ENCODE measurements at places on chromosomes 12 and 14. TPM values are rescaled to one million over a fixed set of nuclear protein-coding genes. Genes with fewer than 3 reads are reported as not detected.

The HOXC4 gene
- 1.2 TPM for total RNA-seq

The NFATC4 gene
- 76.4 TPM for total RNA-seq

The CCDC85C gene
- 5.0 TPM for total RNA-seq

The LTB4R gene
- total RNA-seq: 2.7 TPM

The TBX5 gene
- 2.0 TPM for total RNA-seq

The CNOT2 gene
- 140 TPM for total RNA-seq

The RNASE3 gene
- total RNA-seq: not detected

The C12orf76 gene
- total RNA-seq: 24.8 TPM

The ACVRL1 gene
- 31.9 TPM for total RNA-seq

The CLEC4D gene
- total RNA-seq: not detected

The ASB2 gene
- total RNA-seq: 0.52 TPM

The UNC79 gene
- total RNA-seq: 0.33 TPM

The TROAP gene
- 3.4 TPM for total RNA-seq

The KLRD1 gene
- total RNA-seq: 0.50 TPM

The PMCH gene
- total RNA-seq: 0.30 TPM

The RPGRIP1 gene
- total RNA-seq: not detected

The LEMD3 gene
- 21.8 TPM for total RNA-seq

The ALDH1L2 gene
- total RNA-seq: 58.2 TPM

The FOXJ2 gene
- 8.3 TPM for total RNA-seq

The LHX5 gene
- total RNA-seq: not detected

The WNT1 gene
- not detected for total RNA-seq

The STRAP gene
- total RNA-seq: 99.1 TPM

The UNC119B gene
- total RNA-seq: 44.3 TPM

The GRIN2B gene
- not detected for total RNA-seq

The HOMEZ gene
- 4.2 TPM for total RNA-seq

The PLA2G1B gene
- not detected for total RNA-seq

The TMTC3 gene
- 67.6 TPM for total RNA-seq

The WIF1 gene
- not detected for total RNA-seq

The HOXC11 gene
- total RNA-seq: not detected

The SLC4A8 gene
- total RNA-seq: 5.4 TPM

The OTOGL gene
- 0.07 TPM for total RNA-seq

The FOXN4 gene
- not detected for total RNA-seq

The VRTN gene
- not detected for total RNA-seq

All from smooth muscle cell of the pulmonary artery (primary cell).